ENCODE measurements at places on chromosomes 11 and 22. TPM values are rescaled to one million over a fixed set of nuclear protein-coding genes. Genes with fewer than 3 reads are reported as not detected.

Gene RCOR2
- total RNA-seq, result 1.2 TPM

Gene SLC22A9
- not detected for total RNA-seq

Gene ACRV1
- 0.12 TPM for total RNA-seq

Gene CARD10
- 29.9 TPM for total RNA-seq

Gene SESN3
- 0.07 TPM for total RNA-seq

Measured in A549 treated with AZD2906 at 1 μM for 4 hours (cell line).